ENCODE measurements at places on chromosomes 6 and 20.
A peak's percentile ranks its signal among the peaks of the same experiment; 100 is the strongest.

GRCh38 chr6:47246551-47246950, 63.2 kb downstream of the TNFRSF21 start:
- DNase-seq: no peak

DNA sequence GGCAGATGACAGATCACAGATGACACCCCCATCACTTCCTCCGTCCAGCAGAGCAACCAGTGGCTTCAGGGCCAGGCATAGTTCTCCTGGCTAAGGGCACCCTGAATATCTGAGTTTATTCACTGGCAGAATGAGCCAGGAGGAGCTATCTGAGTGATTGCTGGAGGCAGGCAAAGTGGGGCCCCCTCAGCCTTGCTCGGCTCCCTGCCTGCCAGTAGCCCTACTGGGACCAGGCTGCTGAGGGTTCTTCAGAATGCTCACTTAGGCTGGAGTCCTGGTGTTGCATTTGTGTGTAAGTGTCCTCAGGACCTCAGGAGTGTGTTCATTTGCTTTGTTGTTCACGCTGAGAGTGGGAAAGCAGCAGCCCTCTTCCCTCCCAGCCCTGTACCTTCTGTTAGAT, 31.2 kb downstream of the CHMP4B start:
- no peak for DNase-seq

- DNase-seq: peak; percentile 81
Observed at GRCh38 chr6:31865205-31866118, 2.8 kb upstream of the NEU1 start.

DNA sequence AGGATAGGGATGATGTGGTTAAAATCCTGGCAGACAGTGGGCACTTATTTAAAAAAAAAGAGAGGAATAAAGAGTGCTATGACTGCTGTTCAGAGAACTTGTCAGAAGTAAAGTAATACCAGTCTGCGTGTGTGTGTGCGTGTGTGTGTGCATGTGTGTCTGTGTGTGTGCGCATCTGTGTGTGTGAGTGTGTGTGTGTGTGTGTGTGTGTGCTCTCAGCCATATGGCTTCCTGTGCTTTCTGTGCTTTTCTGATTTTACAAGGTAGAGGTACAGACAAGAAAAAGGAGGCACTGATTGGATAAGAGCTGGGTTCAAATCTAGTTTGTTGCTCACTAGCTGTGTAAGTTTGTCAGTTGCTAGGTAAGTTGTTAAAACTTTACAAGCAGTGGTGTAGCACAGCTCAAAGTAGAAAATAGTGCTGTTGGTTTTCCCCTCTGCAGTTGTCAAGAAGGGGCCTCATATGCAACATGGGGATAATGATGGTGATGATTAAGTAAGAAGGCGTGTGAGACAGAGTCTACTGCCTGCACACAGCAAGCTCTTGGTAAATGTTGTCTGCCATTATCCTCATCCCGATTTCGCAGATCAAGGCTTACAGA, 155.3 kb upstream of the ZNF217 start:
- peak; percentile 41 for DNase-seq

DNA sequence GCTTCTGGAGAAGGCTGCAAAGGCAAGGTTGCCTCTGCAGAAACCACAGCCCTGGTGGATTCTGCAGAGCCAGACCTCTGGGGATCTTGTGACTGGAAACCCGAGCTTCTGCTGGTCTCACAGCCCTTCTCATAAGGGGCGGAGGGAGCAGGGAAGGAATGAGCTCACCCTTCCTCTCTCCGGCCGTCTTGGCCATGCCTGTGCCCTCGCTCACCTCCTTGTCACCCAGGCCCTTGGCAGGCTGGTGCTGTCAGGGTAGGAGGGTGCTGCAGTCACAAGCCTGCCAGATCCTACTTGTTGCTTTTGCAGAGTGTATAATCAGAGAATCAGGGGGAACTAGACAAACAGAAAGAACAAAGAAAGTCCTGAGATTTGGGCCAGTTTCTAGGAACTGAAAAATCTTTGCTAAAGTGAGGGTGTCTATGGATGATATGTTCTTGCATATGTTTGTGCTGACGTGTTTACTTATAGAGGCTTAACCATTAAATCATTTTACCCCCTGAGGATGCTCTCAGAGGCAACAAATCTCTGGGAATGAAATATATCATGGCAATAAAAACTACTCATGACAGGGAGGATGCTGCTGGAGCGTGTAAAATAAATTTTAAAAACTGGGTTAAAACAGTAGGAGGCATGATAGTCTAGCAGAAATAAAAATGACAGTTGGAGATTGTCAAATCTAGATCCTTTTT, 244.9 kb upstream of the SOX4 start:
- peak; percentile 81 for DNase-seq

DNA sequence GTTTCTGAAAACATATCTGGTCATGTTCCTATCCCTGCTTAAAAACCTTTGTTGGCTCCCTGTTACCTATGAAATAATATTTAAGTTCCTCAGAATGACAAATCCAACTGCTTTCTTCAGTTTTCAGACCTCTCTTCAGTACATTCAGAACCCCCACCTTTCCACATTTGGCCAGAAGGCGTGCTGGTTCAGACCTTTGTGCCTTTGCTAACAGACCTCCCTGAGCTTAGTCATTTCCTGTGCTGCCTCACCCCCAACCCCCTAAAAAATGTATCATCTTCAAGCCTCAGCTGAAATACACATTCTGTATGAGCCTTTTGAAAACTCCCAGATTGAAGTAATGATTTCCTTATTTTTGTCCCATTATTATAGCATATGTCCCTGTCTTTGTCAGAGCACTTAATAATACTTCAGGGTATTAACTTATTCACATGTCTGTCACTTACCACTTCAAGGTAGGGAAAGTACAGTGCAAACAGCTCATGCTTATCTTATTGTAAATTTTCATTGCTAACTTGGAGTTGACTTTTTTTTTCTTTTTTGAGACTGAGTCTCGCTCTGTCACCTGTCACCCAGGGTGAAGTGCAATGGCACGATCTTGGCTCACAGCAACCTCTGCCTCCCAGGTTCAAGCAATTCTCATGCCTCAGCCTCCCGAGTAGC, 19.7 kb downstream of the FAM217A start:
- DNase-seq: peak; percentile 93

GRCh38 chr6:38571721-38572120, 68.0 kb downstream of the BTBD9 start:
- DNase-seq: no peak

DNA sequence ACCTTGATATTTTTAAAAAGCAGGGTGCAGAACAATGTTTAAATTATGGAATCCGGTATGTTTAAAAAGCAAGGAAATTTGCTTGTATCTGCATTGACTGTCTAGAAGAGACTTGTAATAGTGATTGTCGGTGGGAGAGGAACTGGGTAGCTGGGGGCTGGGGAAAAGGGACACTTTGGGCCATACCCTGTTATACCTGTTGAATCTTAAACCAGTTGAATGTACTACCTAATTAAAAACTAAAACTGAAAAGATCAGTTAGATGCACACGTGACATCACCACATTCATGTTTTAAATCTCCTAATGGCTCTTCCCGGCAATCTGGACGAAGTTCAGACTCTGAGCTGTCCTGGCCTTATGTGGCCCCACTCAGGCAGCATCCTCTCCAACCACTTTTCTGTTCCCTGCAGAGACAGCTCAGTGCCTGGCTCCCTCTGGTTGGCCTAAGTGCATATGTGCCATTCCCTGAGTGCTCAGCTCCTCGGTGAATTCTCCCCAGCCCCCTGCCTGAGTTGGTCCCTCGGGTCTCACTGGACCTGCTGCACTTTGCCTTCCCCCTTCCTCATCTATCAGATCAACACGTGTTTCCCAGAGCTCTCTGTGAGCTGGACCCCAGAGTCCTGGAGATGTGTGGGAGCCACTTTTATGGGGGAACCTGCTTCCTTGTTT, 36.3 kb downstream of the SLC52A3 start:
- DNase-seq: no peak

GRCh38 chr6:6604566-6604965, 16.0 kb downstream of the LY86 start:
- DNase-seq: no peak

DNA sequence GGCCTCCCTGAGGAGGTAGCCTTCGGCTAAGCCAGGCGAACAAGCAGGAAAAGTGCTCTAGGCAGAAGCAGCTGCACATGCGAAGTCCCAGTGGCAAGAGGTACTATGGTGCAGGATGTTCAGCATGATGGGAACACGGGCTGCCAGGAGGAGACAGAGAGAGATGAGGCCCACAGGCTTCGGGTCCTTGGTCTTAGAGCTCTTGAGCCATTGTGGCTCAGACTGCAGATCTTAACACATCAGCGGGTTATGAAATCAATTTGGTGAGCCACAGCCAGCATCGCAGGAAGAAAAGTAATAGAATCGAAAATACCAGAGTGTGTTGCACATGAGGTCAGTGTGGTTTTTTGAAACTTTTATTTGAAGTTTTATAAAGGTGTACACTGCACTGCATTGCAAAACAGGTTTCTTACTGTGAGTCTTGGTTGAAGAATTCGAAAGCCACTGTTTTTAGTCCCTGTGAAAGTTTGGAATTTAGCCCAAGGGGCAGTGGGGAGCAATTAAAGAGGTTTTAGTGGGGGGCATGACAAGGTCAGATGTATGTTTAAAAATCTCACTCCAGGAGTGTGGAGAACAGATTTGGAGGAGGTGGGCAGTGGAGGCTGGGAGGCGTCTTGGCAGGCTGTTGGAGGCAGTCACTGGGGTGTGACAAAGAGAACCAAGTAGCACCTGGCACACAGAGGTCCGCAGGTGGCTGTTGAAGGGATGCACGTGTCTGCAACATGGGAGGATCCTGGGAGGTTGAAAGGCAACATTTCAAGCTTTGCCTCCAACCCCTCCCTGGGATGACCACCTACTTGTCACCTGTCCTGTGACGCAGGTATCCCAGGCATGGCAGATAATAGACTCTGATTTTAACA, 69.3 kb downstream of the EYA2 start:
- no peak for DNase-seq

DNA sequence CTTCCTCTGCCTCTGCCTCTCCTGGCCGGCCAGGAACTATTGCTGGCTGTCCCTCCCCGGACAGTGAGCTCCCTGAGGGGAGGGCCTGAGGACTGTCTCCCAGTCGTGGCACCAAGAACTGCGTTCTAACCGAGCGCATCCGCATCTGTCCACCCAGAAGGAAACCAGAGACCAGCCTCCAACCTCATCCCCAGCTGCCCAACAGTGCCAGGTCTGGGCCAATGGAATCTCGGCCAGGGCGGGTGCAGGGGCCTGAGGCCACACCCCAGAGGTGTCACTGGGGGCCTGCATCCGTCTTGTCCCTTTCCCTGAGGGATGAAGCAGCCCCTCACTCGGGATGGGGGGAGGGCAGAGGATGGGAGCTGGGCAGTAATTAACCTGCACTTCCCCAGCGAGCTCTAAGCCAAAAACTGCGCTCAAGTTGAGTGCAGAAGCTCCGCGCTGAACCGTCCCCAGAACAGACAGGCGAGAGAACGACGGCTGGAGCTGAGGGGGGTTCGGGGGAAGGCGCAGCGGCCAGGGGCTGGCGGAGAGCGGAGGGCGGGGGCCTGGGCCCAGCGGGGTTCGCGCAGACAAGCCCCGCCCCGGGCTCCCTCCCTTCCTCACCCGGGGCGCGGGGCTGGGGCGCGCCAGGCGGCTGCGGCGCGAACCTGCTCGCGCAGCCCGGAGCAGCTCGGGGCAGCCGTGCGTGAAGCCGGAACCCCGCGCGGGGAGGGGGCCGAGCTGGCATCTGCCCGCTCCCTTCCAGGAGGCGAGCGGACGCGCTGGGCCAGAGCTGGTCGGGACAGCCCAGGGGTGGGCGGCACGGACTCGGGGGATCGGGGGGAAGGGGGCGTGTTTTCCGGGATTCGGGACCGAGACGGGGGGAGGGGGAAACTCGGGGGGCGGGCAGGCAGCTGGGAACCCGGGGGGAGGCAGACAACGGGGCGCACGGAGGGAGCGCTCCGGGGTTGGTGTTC, 1.4 kb downstream of the TFEB start:
- DNase-seq: peak; percentile 70

DNA sequence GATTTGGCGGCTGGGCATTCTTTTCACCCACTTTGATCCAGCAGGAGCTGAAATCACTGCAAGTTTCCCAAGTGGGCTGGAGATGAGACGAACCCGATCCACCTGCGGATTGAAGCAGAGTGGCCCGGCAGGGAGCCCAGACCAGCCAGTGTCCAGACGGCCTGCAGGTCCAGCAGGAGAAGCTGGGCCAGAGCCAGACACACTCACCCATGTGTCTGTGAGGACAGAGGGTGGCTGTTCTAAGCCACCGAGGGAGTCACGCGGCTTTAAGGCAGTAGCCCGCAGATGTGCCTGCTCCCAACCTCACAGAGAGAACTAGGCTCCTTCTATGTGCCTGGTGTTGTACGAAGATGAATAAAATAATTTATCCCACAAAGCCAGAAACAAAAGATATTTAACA, 200.7 kb downstream of the WDR27 start:
- DNase-seq: no peak

GRCh38 chr6:155247618-155248007, 16.2 kb upstream of the CLDN20 start:
- peak; percentile 75 for DNase-seq

GRCh38 chr20:47815866-47816265, 30.6 kb upstream of the SULF2 start:
- DNase-seq: no peak

GRCh38 chr6:170232186-170233002, 58.5 kb downstream of the DLL1 start:
- DNase-seq: no peak

DNA sequence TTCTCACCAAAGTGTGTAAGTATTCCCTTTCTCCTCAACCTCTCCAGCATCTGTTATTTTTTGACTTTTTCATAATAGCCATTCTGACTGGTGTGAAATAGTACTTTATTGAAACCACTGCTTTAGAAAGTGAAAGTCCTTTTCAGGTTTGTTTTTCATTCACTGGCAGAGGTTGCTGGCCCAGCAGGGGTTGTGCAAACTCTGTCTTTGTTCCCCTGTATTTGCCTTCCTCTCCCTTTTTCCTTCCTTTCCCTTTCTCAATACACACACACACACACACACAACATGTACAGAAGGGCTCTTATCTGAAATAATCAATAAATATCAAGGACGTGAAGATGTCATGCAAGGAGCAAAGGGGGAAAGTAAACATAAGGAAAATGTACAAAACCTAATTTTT, 99.8 kb downstream of the LY86 start:
- no peak for DNase-seq

DNA sequence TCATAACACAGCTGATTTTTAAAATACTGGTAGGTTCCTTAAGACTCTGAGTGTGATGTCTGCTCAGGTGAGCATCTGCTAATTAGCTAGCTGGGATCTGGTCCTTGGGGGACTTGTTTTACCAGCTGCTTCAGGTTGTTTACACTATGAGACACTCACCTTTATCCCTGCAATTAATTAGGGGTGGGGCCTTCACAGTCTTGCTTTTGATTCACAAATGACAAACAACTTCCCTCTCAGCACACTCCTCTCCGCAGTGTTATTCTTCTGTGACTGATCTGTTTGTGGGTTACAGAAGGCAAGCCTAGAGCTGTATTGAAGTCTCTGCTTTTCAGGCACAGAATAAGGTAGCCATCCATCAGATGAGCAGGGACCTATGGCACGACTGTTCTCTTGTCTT, 62.0 kb upstream of the CD83 start:
- DNase-seq: no peak

DNA sequence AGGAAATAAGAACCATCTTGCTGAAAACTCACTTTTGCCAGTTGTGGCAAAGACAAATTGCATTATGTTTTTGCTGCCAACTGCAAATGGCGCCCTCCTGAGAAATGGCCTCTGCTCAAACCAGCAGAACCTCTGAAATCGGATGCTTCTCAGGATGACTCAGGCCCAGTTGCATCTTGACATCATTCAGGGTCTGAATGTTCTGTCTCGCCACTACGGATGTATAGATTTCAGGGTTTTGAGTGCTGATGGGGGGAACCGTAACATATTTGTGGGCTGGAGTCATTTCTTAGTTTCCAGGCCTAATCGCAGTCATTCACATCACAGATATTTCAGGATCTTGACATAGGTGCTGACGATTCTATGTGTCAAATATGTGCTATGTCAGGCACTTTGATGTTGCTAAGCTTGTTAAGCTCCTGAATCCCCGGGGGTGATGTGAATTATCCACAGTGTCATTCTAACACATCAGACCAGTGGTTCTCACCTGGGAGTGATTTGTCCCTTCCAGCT, 207.1 kb downstream of the NFATC2 start:
- DNase-seq: peak; percentile 19
